ENCODE measurements at places on chromosomes 5 and 9.

DNA sequence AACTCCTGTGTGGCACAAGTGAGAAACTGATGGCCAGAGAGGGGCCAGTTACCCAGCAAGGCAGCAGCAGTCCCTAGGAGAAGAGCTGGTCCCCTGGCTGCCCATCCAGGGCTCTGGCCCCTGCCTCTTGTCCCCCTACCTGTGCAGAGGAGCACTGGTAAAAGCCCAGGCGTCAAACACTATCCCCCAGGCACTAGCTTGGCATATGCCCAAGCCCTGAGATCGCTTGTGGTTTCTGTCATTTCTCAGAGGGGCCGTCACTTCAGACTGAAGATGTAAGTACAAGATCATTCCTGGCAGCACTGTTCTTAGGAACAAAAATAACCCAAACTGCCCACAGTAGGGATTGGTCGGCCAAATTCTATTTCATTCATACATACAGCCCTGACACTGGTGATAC is 53.9 kb downstream of the COL15A1 start:
- DNase-seq, result no peak

GRCh38 chr5:54985301-54986268 is at the start of gene ESM1:
ESM1 (minus strand) TSS chr5:54985593; CDS start chr5:54985517, 76 bp downstream.
- DNase-seq, result no peak

- no peak for DNase-seq
These were observed 180.9 kb downstream of the ZNF462 start for GRCh38 chr9:107043886-107044285.

DNA sequence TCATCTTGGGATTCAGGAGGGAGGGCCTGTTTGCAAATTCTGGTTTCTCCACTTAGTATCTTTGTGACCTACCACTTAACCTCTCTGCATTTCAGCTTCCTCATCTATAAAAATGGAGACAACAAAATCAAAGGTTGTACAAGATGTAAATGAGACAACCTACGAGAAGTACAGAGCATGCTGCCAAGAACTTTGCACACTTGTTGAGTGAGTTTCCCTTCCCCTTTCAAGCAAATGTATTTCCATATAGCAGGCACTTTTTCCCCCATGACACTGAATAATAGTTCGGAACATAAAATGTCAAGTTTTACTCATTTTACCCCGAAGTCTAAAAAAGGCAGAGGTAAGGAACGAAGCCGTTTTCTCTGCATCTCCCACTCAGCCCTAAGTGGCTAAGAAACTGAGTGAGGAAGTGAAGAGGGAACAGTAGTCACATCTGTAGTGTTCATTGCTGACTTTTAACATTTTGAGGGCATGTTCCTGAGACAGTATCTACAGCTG is 159.0 kb downstream of the TLE1 start:
- DNase-seq, result no peak

DNA sequence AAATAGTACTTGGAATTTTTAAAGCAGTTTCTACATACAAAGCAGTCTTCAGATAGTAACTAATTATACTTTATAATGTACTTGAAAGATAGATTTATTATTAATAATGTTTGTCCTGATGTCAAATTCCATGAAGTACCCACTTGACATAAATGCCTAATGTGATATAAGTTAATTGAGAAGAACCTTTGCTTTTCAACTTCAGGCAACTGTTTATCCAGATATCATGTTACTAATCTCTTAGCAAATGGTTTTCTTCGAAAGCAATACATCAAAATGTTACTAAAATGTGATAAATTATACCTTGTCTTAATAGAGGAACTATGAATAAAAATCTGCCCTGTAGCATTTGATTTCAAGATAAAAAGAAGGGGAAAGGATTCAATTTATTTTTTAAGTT is 146.8 kb upstream of the FBXL17 start:
- DNase-seq, result no peak

GRCh38 chr5:141515141-141515540 is 26.3 kb downstream of the PCDHGC5 start:
- no peak for DNase-seq
